ENCODE measurements at places on chromosomes 5 and 9. TPM values are rescaled to one million over a fixed set of nuclear protein-coding genes. Genes with fewer than 3 reads are reported as not detected.

The CATSPER3 gene
- total RNA-seq = under 0.01 TPM

The EPB41L4B gene
- 0.54 TPM for total RNA-seq

The INSL6 gene
- not detected for total RNA-seq

The LCNL1 gene
- not detected for total RNA-seq

The F2RL2 gene
- 21.7 TPM for total RNA-seq

The CDKN2A gene
- total RNA-seq = 17.5 TPM

The CERCAM gene
- total RNA-seq = 15.1 TPM

The KIF4B gene
- total RNA-seq = under 0.01 TPM

The BARHL1 gene
- not detected for total RNA-seq

The SPATA31A3 gene
- total RNA-seq = not detected

The SLC25A51 gene
- 63.0 TPM for total RNA-seq

The CACNA1B gene
- not detected for total RNA-seq

The TAF11L4 gene
- total RNA-seq = not detected

DNA sequence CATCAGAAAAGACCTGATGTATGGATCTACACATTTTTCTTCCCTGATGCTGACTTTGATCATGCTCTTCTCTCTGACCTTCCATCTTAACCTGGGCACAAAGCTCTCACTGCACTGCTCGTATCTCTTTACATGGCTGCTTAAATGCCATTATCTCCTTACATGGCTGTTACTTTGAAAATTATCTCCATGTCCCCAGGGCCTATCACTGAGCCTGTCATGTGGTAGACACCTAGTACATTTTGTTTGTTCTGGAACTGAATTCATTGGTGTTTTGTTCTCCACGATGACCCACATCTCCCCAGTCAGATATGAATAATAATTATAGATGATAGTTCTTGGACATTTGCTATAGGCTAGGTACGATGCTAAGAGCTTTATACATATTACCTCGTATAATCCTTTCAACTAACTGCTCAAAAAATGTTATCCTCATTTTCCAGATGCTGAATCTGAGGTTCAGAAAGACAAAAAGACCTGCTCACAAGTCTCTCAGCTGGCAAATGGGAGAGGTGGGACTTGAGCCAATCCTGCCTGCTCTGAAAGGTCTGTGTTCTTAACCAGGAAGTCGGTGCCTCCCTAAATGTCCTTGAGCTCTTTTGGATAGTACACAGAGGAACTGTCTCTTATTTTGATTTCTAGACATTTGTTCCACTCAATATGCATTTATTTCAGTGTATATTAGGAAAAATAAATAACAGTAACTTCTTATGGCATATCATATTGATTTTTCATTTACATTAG, 9.8 kb upstream of the CPEB4 start:
- DNase-seq = no peak

- DNase-seq = no peak
These were observed 268.2 kb downstream of the HSPA4 start for GRCh38 chr5:133319905-133320520.

DNA sequence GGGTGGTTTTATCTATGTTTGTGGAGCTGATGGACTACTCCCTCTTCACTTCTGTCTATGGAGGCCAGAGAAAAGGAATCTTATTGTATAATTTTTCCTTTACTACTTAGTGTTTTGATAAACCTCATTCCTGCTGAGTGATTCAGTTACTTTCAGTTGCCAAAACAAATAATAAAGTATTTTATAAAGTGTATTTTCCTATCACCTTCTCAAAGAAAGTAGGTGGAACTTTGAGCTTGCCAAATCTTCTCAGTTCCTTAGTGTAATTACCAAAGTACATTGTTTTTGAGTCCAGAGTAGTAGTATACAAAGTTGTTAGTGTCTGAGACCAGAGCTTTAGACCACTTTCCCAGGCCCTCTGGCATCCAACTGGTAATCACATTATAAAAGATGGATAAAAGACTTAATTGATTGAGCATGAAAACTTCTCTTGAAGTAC, 13.5 kb downstream of the RABGAP1 start:
- peak; percentile 68 for DNase-seq

- DNase-seq = no peak
These were observed 173.0 kb upstream of the FBXL7 start for GRCh38 chr5:15326932-15327331.

DNA sequence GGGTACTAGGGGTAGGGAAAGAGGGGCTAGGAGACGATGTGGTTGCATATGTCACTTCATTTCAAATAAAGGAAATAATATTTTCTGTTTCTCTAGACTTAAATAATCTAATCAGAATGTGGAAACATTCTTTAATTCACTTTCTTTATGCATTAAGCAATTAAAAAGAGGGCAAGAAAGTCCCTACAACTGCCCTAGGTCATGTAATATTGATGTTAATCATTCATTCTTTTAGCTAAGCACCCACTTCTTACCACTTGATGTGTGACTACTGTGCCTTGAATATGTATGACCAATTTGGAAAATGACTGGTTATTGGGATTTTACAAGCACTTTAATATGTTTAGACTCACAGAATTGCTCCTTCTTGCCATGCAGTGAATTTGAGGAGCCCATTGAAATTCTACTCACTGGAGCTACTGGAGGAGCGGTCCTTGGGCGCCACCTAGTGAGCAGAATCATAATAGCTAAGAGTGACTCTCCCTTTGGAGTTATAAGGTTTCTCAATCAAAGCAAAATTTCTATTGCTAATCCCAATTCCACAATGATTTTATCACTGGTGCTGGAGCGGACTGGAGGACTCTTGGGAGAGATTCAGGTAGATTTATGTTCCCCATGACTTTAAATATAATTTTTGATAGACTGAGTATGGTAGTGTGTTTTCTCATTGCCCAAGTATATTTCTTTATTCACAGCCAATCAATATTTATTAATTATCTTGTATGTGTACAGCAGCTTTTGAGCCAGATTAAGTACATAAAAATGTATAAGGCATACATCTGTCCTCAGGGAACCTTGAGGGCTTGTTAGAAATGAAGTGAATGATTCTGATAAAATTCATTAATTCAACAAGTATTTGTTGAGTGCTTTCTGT, 225.1 kb downstream of the ADGRV1 start:
- peak; percentile 51 for DNase-seq

DNA sequence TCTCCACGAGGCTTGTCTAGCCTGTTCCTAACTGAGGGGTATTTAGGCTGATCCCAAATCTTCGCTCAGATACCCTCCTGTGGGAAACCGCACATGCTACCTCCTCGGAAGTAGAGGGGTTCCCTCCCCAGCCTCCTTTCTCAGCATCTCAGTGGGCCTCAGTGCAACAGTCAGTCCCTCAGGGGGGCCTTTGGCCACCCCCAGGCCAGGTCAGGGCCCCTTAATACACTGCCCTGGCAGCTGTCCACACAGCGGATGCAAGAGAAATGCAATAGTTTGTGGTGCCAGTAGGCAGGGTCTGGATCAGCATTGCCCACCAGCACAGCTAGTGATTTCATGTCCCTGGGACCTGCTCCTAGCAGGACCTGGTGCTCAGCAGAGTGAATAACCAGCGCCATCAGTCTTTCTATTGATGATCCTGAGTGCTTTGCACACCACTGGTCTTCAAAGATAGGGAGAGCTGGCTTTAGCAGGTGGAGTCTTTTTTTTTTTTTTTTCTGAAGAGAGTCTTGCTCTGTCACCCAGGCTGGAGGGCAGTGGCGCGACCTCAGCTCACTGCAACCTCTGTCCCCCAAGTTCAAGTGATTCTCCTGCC, 7.5 kb downstream of the PLPP7 start:
- DNase-seq = no peak

- DNase-seq = peak; percentile 78
These were observed 8.4 kb downstream of the PDCL start for GRCh38 chr9:122819791-122820489.

DNA sequence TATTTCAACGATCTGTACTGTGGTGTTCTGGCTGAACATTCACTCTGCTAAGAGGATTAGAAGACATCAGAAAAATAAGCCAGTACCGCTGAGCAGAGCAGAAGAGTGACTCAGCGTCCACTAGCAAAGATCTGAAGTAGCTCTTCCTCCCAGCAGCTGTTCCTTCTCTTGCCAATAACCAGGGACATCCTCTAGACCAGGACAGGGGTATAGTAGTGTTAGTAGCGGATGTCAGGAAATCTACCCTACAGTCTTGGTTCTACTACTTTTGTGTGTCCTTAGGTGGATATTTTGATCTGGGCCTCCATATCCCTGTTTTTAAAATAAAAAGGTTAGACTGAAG, 103.6 kb downstream of the TSSK1B start:
- DNase-seq = peak; percentile 68

DNA sequence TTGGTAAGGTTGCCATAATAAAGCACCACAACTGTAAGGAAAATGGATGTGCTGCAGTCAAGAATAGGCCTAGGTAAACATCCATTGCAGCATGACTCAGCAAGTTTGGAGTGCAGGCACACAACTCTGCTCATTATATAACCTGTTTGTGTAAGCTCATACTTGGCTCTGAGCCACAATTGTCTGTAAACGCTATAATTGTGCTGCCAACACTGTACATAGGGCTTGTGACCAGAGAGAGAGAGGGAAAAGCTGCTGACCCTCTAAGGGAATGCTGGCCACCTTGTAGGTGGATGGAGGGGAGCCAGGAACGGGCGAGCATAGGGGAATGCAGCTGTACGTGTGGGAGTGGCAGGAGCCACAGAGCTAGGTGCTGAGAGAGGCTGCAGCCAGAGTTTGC, 2186.5 kb upstream of the ACO1 start:
- DNase-seq = no peak

GRCh38 chr9:86685556-86685955, 261.8 kb downstream of the GAS1 start:
- DNase-seq = peak; percentile 34

DNA sequence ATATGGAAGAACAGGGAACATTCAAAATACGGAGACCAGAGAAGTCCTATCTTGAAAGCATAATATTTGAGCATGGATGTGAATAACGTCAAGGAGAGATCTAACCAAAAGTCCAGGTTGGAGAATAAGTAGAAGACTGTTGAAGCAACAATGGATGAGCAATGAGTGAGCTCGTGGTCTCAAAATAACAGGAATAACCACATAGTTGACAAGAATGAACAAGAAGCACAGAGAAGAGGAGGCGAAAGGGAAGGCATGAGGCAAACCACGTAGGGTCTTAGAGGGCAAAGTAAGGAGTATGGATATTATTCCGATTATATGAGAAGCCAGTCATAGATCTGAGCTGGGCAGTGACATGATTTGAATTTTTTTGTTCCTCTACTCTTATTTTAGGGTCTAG, 710.2 kb downstream of the BRINP1 start:
- no peak for DNase-seq

DNA sequence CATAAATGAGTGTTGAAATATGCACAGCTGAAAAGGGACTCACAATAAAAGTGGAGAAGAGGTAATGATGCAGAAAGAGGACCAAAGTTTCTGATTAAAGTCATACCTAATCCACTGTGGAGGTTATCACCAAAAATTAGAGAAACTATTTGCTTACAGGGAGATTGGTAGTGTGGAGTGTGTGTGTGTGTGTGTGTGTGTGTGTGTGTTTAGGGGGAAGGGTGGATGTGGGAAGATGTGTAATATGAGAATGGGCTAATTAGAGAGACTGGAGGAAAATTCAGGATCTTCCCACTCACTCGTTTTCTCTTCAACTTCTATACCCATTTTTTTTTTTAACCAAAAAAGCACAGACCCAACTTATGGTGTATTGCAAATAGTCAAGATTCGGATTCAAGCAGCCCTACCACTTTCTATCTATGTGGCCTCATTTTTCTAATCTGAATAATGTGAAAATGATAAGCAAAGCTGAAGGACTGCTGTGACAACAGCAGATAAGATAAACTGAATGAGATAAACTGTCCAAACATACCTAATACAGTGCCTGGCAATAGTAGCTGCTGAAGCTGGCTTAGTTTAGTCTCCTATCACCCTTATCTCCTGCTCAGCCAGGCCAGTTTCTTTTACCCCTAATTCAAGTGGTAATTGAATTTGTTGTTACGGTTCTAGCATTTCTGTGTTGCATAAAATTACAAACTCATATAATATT, 501.1 kb downstream of the KDM4C start:
- DNase-seq = no peak

- DNase-seq = peak; percentile 39
These were observed 1.7 kb downstream of the ASB6 start for GRCh38 chr9:129640086-129640870.

GRCh38 chr5:170920196-170920595, 58.4 kb downstream of the RANBP17 start:
- DNase-seq = peak; percentile 14

- DNase-seq = no peak
These were observed 36.2 kb downstream of the PHAX start for GRCh38 chr5:126636956-126637355.

- no peak for DNase-seq
These were observed 223.6 kb downstream of the COMMD10 start for GRCh38 chr5:116308391-116308790.

DNA sequence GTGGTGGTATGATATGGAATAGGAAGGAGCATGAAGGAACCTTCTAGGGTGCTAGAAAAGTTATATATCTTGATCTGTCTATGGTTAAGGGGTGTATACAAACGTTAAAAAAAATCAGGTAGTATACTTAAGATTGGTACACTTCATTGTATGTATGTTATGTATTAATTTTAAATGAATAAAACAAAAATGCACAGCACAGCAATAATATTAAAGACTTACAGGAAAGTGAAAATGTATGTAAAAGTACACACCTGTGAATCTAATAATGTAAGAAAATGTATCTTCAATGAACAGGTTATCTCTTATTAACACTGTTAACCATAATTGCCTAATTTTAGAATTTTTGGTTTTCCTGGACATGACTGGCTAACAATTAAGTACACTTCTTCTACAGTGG, 77.2 kb downstream of the HMGCR start:
- DNase-seq = no peak

GRCh38 chr9:89724659-89725058, 119.8 kb downstream of the GADD45G start:
- no peak for DNase-seq

DNA sequence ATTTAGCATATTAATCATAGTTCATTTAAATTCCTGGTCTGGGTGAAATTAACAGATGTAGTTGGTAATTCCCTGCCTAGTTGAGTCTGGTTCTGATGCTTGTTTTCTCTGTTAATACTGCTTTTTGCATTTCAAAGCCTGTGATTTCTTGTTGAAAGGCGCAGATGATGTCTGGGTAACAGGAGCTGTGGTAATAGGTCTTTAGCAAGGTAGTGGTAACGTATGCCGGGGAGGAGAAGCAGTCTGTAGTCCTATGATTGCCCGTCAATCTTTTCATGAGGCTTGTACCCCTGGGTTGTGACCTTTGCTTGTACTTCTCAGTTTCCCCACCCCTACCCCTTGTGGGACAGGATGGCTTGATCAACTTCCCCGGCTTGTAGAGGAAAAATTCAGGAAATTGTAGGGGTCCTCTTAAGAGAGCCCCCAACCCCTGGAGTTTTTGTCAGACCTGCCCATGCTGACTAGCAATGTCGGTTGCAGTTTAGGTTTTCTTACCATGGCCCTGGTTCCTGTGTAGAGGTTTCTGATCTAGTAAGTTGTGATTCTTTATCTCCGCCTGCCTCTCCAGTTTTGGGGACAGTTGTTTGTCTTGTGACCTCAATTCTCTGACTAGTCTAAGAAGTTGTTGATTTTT, 55.4 kb downstream of the SPIN1 start:
- DNase-seq = no peak

- no peak for DNase-seq
These were observed 325.0 kb downstream of the EDIL3 start for GRCh38 chr5:84059672-84060071.
